ENCODE measurements at places on chromosomes 12 and 14. TPM values are rescaled to one million over a fixed set of nuclear protein-coding genes. Genes with fewer than 3 reads are reported as not detected.

Gene AQP6
- total RNA-seq: not detected

Gene IAPP
- not detected for total RNA-seq

Gene NRXN3
- total RNA-seq: 20.0 TPM

Gene CISTR
- total RNA-seq: not detected

Gene CEP170B
- total RNA-seq: 46.0 TPM

Gene CPNE6
- total RNA-seq: not detected

Gene SLC7A7
- 17.0 TPM for total RNA-seq

Gene AICDA
- not detected for total RNA-seq

Gene ANO4
- 3.7 TPM for total RNA-seq

Gene MAP3K9
- 34.1 TPM for total RNA-seq

Gene JKAMP
- 41.6 TPM for total RNA-seq

Gene HELB
- 7.0 TPM for total RNA-seq

Gene CACNA2D4
- 5.7 TPM for total RNA-seq

Gene DTX1
- total RNA-seq: 4.4 TPM

Gene NAA30
- total RNA-seq: 15.8 TPM

Gene TMEM179
- 11.9 TPM for total RNA-seq

Gene DCD
- total RNA-seq: not detected

Gene SERPINA3
- total RNA-seq: not detected

Gene POTEG
- total RNA-seq: not detected

Gene MYBPC1
- total RNA-seq: not detected

Gene EIF2S3B
- 4.6 TPM for total RNA-seq

Gene ATF1
- 35.7 TPM for total RNA-seq

Gene PIANP
- 7.0 TPM for total RNA-seq

Gene TPPP2
- 0.70 TPM for total RNA-seq

Gene FGF23
- 0.32 TPM for total RNA-seq

Gene ARPC3
- 218 TPM for total RNA-seq

Gene COX8C
- not detected for total RNA-seq

Gene DUSP16
- total RNA-seq: 42.5 TPM

Gene SERPINA6
- total RNA-seq: not detected

Gene VWF
- total RNA-seq: 404 TPM

All from endodermal cell (in vitro differentiated cells).